ENCODE measurements at places on chromosomes 12 and 14.

- peak; percentile 24 for DNase-seq
Measured at GRCh38 chr12:121580959-121581685, at the start of gene KDM2B. Gene KDM2B (minus strand): TSS chr12:121581023. CDS start chr12:121580911, 112 bp downstream.

DNA sequence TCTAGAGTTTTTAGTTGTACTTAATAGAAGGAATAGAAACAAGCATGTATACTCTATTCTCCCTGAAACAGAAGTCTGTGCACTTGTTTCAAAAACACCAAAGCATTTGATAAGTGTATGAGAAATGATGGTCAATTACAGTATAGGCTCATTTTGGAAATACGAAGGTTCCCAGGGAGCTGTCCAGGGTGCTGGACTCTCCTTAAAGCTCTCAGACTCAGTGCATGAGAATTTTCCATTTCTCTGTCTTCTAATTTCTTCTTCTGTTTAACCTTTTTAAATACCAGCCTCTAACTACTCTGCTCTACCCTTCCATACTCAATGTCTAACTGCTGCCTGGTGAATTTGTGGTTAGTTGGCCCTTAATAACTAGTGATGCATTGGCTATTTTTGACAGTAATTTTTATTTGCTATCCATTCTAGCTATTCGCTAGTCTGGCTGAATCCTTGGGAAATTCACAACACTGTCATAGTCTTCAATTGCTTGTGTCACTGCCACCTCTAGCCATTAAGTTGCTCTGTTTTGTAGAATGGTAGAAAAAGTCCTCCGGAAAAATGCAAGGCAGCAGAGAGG is 229.2 kb downstream of the NRXN3 start:
- DNase-seq: peak; percentile 2

GRCh38 chr12:79424109-79424721 is 266.5 kb downstream of the PAWR start:
- DNase-seq: peak; percentile 96

- peak; percentile 35 for DNase-seq
Measured at GRCh38 chr12:21941506-21942376, 515 bp upstream of the ABCC9 start.

DNA sequence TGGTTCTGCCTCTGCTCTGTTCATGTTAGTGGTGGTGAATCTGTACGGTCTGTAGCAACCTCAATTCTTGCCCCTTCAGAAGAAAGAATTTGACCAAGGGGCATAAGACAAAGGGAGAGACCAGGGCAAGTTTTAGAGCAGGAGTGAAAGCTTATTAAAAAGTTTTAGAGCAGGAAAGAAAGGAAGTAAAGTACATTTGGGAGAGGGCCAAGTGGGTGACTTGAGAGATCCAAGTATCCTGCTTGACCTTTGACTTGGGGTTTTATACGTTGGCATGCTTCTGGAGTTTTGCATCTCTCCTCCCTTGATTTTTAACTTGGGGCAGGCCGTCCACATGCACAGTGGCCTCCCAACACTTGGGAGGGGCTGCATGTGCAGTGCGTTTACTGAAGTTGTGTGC is 225.0 kb downstream of the CRADD start:
- no peak for DNase-seq

DNA sequence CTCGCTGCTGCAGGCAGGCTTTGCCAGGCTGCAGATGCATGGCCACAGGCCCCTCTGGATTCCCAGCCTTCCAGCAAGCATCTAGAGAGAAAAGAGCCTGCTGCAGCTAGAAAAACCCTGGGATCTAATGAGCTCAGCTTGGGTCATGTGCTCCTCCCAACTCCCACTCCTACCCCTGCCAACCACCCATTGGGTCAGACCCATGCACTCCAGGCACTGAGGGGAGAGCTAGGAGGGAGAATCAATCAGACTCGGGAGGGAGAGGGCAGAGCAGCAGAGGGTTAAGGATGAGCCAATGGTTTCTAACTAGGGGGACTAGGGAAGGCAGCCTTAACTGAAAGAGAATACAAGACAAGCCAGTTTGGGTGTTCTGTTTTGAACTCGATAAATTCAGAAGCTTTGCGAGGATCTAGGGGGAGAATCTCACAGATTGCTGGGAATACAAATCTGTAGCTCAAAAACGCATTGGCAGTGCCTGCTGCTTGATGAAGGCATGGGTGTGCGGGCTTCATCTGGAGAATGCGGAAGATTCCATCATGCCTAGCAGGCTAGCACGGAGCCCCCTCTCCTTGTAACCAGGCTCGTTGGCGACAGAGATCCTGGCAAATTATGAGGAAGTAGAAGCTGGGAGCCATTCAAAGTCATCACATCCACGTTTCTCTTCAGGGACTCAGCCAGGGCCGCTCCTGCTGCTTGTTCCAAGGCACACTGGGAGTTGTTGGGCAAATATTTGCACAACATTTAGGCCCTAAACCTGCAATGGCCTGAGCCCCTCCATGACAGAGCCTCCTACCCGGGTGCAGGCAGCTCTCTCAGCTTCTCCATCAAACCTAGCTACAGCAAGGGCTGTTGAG is 56.4 kb downstream of the VCPKMT start:
- no peak for DNase-seq

DNA sequence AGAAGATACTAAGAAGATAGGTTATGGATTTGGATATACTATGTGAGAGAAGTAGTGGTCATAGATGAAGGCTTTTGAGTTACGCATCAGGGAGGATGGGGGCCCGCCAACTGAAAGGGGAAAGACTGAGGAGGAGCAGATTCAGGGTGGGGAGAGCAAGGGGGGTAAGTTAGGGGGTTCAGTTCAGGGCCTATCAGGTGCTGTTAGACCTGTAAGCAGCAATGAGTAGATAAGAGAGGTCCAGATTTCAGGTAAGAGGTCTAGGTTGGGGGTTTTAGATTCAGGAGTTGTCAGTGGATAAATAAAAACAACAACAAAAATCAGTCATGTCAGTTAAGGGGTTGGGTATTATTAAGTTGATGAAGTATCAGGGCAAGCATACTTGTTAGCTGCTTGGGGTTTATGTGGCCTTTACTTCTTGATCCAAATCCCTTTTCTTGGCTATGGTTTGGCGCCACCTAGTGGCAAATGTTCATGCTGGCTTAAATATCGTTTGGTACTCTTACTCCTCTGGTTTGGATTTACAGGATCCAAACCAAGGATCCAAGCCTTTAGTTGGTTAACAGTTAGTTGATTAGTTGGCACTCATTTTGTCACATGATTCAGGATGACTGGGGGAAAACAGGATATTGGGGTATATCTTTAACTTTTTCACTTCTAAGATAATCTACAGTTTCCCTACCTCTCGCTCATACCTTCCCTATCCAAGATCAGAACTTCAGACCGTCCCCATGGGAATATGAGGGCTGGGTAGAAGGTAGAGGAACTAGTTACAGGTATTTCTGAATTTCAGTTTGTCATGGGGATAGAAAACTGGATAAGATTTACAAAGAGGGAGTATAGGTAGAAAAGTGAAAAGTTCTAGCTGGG is 65.1 kb downstream of the PCNX1 start:
- peak; percentile 80 for DNase-seq

DNA sequence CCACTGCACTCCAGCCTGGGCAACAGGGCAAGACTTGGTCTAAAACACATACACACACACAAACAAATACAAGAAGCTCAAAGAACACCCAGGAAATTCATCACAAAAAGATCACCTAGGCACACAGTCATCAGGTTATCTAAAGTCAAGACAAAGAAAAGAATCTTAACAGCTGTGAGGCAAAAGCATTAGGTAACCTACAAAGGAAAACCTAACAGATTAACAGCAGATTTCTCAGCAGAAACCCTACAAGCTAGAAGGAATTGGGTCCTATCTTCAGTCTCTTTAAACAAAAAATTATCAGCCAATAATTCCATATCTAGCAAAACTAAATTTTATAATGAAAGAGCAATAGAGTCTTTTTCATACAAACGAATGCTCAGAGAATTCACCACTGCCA is 22.4 kb downstream of the CEP83 start:
- no peak for DNase-seq

GRCh38 chr14:101063121-101063520 is 159.6 kb upstream of the RTL1 start:
- DNase-seq: no peak

GRCh38 chr12:114500775-114501473 is 95.0 kb upstream of the TBX5 start:
- DNase-seq: no peak

DNA sequence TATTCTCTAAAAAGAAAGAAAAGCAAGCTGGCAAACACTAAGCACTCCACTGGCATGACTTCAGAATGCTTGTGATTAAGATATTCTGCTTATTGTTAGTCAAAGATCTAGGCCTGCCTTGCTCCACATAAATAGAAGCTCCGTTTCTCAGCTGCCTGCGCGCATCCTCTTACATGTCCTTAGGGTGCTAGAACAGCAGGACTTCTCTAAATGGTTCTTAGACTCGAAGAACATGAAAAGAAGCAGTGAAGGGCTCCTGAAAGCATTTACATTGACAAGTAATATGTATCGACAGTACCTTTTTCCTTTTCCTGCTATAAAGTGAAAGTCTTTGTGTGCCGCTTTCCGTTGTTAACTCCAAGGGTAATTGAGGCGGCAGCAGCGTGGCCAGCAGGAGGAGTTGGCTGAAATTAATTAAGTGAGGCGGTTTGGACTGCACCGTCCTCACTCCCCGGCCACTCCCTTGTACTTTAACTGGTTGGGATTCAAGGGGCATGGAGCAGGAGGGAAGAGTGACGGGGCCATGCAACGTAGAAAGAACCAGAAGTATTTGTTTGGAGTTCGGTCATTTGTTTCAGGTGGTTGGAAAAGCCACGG is 34.2 kb upstream of the OTX2 start:
- DNase-seq: no peak

DNA sequence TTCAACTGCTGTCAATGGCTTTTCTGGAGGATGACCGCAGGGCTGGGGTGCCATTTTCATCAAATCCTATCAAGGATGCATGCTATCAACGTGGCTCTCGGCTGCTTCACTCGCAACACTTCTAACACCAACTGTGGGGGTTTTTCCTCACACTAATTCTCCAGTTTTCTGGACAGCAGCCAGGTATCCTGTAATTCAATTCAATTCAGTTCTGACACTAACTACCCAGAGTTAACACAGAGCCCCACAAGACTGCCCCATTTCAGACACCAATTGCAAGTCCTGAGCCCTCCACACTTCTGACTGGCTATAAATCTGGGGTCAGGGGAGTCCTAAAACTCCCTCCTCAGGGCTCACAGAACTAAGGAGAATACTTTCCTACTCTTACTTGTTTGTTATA is 55.3 kb upstream of the TMCC3 start:
- no peak for DNase-seq

DNA sequence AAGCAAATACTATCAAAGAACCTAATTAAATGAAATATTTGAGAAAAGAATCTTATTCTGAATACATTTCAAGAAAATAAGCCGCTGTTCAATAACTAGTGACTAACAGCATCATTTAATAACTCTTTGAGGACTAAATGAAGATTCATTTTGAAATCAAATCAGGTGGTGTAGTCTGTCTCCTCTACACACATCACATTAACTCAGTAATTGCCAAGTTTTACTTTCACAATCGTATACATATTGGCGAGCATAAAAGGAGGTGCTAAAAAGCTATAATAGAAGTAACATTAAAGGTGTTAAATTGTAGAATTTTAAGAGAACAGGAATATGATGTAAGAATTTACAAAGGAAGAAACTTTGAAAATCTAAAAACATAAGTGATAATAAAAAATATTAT is 185.1 kb downstream of the MDGA2 start:
- DNase-seq: no peak

- no peak for DNase-seq
Measured at GRCh38 chr12:124545508-124546418, 21.6 kb downstream of the NCOR2 start.

DNA sequence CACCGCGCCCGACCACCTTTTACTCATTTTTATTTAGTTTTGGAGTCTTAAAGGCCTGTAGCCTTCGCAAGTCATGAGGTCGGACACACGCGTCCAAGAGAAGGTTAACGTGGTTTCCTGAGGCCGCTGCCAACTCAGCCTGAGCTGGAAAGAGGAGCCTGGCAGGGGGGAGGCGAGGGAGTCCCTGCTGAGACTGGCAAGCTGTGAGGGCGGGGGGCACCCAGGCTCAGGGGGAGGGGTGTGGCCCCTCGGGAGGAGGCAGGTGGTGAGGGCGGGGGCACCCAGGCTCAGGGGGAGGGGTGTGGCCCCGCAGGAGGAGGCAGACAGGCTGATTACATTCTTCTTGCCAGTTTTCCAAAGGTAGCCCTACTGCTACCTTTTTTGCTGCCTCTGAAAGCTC is 143.2 kb downstream of the PIWIL1 start:
- no peak for DNase-seq

DNA sequence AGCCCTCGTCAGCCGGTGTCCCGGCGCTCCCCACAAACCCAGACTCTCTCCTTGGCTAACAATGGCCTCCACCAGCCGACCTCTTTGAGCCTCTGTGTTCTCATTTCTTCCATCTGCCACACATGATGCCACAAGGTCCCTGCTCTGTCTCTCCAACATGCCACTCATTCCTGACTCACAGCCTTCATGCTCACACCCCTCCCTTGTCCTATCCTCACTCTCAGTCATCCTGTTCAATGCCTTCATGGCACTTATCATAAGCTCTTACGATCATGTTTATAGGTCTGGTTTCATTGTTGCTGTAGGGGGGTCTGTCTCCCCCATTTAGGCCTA is 9.6 kb upstream of the SERPINA11 start:
- DNase-seq: no peak

GRCh38 chr12:106764738-106765137 is 9.7 kb upstream of the RIC8B start:
- DNase-seq: no peak

- peak; percentile 89 for DNase-seq
Measured at GRCh38 chr14:61561104-61561503, 134.2 kb upstream of the HIF1A start.

GRCh38 chr12:108313606-108314351 is 25.3 kb downstream of the CMKLR1 start:
- DNase-seq: no peak

- DNase-seq: no peak
Measured at GRCh38 chr12:21627924-21628323, 23.3 kb upstream of the GYS2 start.

DNA sequence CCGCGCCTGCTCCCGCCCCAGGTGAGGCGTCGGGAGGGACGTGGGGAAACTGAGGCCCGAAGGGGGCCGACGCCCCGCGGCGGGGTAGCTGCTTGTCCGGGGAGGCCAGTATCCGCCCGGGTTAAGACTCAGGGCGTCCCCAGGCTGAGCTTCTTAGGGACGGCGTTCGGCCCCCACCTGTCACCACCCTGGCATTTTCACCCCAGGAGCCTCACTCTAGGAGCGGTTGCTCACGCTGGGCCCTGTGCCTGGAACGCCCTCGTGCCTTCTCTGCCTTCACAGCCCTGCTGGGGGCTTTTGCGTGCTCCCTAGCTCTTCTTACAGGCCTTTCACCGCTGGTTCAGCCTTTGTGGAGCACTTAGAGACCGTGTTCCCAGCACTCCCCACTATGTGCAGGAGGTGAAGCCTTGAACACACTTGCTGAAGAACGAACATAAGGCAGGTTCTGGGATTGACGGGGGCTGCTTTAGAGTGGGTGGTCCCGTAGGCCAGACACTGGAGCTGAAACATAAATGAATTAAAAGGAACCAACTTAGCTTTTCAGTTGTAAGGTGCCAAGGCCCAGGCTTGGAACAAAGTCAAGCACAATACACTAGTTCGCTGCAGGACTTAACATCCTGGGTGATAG is 601 bp downstream of the ZNF839 start:
- DNase-seq: peak; percentile 48

- no peak for DNase-seq
Measured at GRCh38 chr14:95185767-95186392, 28.6 kb upstream of the DICER1 start.

GRCh38 chr12:103382736-103383346 is 112.9 kb downstream of the C12orf42 start:
- no peak for DNase-seq

All from fibroblast of skin of right biceps (primary cell).